Smooth muscle cell of the brain vasculature (primary cell): ENCODE measurements at places on chromosomes 4 and X.

- no peak for DNase-seq
Observed at GRCh38 chr4:148265627-148266026, 176.6 kb downstream of the NR3C2 start.

DNA sequence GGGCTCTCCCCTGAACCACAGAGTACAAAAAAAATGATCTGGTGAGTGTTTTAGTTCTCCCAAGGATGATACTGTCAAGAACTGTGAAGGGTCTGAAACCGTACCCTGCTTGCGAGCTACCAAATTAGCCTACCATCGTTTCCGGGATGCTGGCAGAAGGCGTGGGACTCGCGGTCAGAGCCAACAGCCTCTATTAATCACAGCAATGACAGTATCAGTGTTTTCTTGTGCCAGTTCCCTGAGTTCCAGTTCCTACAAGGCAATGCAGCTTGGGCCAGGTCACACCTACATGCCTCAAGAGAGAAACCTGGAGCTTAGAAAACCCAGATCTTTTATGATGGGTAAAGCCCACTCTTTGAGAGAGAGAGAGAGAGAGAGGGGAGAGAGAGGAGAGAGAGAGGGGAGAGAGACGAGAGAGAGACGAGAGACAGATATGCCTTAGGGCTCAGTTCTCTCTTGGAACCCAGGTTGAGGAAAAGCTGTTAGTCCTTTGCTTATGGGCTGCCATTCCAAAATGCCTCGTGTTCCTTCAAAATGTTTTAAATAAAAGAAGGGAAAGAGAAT, 327.8 kb downstream of the ARHGAP10 start:
- DNase-seq, result no peak

GRCh38 chr4:7668271-7668670, 233.5 kb upstream of the PSAPL1 start:
- no peak for DNase-seq

- DNase-seq, result no peak
Observed at GRCh38 chr4:28221536-28221935, 1360.9 kb downstream of the STIM2 start.

- no peak for DNase-seq
Observed at GRCh38 chr4:6113641-6114040, 86.7 kb downstream of the JAKMIP1 start.

DNA sequence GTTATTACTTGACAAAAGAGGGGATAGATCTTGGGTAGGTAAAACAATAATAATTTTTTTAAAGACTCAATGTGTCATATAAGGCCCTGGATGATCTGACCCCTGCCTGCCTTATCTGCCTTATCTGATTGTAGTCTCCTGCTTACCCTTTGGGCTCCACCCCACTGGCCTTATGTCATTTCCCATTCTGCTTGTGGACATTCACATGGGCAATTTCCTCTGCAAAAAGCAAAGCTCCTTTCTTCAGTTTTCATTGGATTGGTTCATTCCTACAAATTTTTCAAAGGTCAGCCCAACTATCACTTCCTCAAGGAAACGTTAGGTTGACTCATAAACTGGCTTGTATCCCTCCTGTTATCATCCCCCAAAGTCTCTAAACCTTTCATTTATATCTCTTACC, 15.7 kb upstream of the TET2 start:
- DNase-seq, result no peak

DNA sequence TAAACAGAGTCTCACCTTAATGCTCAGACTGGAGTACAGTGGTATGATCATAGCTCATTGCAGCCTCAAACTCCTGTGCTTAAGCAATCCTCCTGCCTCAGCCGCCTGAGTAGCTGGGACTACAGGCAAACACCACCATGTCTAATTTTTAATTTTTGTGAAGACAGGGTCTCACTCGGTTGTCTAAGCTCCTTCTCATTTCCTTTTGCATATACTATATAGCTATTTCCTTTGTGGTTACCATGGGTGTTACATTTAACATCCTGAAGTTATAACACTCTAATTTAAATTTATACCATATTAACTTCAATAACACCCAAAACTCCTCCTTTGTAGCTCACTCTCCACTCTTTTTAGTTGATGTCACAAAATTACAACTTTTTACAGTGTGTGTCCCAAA, 114.3 kb downstream of the DCK start:
- DNase-seq, result no peak

GRCh38 chr4:57051095-57051494, 59.1 kb downstream of the IGFBP7 start:
- no peak for DNase-seq

- no peak for DNase-seq
Observed at GRCh38 chr4:38791010-38791409, 8.2 kb upstream of the TLR10 start.

GRCh38 chrX:105552395-105552794, 269.9 kb upstream of the NRK start:
- DNase-seq, result no peak
